ENCODE measurements at places on chromosomes 1 and 21. TPM values are rescaled to one million over a fixed set of nuclear protein-coding genes. Genes with fewer than 3 reads are reported as not detected.

GRCh38 chr1:32208891-32209328, at the start of gene DCDC2B:
Gene DCDC2B, plus strand, starts transcription at chr1:32209089. Its CDS starts 5 bp downstream, at chr1:32209094.
- DNase-seq, result no peak

Gene SUSD4
- 0.85 TPM for total RNA-seq

Gene NUF2
- 3.3 TPM for total RNA-seq

GRCh38 chr1:213976665-213977485, 10.9 kb upstream of the PROX1 start:
- DNase-seq, result no peak

GRCh38 chr1:17736625-17737024, 18.5 kb upstream of the ACTL8 start:
- DNase-seq, result no peak

DNA sequence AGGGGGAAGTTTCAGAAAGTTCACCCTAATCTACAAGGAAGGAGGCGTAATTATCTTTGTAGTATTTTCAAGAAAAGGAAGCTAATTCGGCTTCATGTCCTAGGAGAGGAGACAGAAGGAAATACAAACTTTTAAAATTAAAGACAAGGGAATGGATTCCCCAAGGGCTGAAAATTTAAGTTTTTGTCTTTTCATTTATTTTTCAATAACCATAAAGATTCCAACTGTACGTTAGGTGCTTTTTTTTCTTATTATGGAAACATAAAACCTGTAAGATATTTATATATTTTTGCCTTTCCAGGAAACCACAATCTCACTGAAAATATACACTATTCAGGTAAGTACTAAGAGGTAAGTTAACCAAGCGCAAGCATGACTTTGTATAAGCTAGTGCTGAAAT, at the start of gene OR2M3:
Gene OR2M3, plus strand, starts transcription at position 301 of the 400 bp plus-strand sequence. CDS start 5,803 bp downstream, outside the sequence.
- DNase-seq, result no peak

DNA sequence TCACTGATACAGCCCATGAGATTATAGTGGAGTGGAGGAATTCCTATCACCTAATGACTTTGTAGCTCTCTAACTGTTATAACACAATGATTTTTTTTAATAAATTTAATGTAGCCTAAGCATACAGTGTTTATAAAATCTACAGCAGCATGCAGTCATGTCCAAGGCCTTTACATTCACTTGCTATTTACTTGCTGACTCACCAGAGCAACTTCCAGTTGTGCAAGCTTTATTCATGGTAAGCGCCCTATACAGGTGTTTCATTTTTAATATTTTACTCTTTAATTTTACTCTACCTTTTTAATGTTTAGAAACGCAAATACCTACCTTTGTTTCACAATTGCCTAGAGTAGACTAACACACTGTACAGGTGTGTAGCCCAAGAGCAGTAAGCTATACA, 1652.2 kb downstream of the BRINP3 start:
- DNase-seq, result no peak

DNA sequence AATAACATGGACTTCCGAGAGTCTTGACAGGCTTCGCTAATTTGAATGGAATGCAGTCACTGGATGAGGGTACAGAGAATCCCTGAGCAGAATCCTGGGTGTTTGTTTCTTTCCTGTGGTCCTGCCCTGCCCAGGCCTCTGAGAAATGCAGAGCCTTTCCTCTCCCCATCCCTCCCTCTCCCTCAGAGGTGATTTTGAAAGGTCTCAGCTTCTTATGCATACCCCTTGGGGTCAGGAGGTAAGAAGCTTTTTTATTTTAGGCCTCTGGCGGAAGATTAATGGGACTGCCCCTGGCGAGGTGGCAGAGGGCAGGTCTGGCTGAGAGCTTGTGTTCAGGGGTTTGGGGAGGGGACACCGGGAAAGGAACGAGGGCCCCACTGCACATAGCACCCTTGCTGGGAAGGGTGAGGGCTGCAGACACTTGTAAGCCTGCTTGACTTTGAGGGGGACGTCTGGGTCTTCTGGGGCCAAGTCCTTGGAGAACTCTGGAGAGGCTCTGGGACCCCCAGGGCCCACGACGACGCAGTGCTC, 116.5 kb upstream of the SLC45A1 start:
- DNase-seq, result peak; percentile 70

- DNase-seq, result no peak
These were observed 59.5 kb upstream of the ENAH start for GRCh38 chr1:225712391-225712790.

- no peak for DNase-seq
These were observed 35.8 kb downstream of the PIK3CD start for GRCh38 chr1:9687120-9687873.

DNA sequence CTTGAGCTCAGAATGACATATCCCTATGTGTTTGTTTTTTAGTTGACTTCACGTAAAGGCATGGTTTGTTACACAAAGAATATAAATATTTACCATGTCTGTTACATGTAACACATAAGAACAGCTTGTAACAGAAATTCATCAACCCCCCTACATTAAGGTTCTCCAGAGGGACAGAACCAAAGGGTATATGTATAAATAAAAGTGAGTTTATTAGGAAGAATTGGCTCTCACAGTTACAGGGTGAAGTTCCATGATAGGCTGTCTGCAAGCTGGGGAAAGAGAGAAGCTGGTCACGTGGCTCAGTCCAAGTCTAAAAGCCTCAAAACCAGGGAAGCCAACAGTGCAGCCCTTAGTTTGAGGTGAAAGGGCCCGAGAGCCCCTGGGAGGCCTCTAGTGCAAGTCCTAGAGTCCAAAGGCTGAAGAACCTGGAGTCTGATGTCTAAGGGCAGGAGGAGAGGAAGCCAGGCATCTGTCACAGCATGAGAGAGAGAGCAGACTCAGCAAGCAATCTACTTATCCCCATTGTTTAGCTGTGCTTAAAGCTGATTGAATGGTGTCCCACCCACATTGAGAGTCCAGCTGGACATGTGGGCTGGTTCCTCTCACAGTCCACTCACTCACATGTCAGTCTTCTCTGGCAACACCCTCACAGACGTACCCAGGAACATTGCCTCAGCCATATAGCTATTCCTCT, 15.8 kb downstream of the THRAP3 start:
- DNase-seq, result no peak

GRCh38 chr1:230814949-230815692, 53.2 kb downstream of the C1orf198 start:
- no peak for DNase-seq

Gene SLC9C2
- total RNA-seq, result not detected

Gene SYDE2
- total RNA-seq, result 13.1 TPM

Gene SLFNL1
- not detected for total RNA-seq

Gene FCRL2
- total RNA-seq, result not detected

Gene PALMD
- 16.5 TPM for total RNA-seq

Gene CELA2B
- not detected for total RNA-seq

DNA sequence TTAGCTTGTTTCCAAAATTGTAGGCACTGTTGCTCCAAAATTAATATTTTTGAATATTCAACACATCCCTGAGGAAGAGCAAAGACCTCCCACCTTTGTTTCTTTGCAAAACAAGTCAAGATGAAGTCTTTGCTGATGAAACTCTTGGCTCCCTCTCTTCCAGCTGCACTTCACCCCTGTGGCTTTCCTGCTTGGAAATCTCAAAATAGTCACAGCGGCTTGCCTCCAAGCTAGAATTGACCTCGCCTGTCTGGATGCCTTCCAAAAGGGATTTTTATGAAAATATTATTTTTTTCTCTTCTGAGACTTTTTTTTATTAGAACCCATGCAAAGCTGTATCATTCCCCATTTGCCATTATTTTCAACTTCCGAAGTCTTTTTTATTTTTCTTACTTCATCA, 71.1 kb upstream of the MROH9 start:
- DNase-seq, result no peak

Gene NEXN
- total RNA-seq, result 47.6 TPM

DNA sequence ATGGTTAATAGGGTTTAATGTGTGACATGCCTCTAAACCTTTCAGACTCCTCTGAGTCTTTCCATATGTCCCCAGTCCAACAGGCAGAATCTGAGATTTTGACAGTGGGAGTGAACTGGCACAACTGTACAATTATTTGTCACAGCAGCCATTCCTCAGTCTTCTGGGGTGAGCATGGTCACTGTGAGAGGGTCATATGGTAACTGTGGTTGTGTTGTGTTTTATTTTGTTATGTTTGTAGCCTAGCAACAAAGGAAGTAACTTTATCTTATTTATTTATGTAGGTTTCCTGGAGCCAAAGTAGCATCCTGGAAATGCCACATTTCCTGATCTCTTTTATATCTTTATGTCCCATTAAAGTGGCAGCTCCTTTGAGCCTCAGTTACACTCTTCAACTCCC, 1067.9 kb downstream of the TTLL7 start:
- no peak for DNase-seq

DNA sequence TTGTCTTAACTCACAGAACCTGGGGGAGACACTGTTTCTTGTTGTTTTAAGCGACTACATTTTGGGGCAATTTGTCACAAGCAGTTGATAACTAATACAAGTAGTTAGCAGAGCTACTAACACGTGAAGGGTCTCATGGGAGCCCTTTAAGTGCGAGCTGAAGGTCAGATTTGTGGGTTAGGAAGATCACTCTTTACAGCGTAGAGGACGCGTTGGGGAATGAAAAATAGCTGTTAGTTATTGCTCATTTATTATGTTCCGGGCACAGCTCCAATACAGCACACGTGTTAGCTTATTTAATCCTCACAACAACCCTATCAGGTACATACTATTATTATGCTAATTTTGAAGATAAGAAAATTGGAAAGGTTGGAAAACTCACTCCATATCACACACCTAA, 95.9 kb downstream of the ACTL8 start:
- DNase-seq, result no peak

Gene PADI2
- 20.9 TPM for total RNA-seq

- no peak for DNase-seq
These were observed 344.7 kb upstream of the PTBP2 start for GRCh38 chr1:96376846-96377245.

DNA sequence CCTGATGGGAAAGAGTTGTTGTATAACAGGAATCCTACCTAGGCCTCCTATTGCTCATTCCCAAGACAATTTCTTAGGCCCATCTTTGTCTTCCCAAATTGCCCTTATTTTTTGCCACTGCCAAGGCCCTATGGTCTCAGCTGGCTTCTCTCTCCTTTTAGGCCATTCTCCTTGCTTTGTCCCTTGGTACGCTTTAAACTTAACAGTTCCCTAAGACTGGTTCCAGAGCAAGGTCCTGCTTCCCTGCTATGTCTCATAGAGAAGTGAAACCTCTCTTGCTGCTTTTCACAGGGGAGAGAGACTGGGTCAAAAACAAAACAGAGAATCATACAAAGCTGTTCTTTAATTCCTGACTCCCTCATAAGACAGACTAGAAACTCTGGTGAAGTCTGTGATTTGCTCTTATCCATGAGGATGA, 77.1 kb downstream of the XCL2 start:
- no peak for DNase-seq

DNA sequence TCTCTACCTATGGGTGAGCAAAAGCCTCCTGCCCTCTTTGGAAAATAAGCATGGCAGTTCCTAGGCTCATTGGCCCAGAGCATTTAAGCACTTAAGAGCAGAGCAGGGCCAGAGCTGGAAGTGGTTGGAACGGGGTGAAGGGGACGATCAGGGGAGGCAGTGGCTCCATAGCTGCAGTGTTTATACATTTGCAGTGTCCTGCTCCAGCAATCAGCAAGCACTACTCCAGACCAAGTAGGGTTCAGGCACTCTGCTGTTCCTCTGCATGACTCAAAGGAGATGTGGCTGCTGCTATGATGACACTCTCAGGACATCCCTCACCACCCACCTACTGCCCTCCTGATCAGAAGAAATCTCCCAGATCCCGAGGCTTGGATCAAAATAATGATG, 55.0 kb downstream of the TRABD2B start:
- no peak for DNase-seq

- DNase-seq, result no peak
These were observed at the start of gene C2CD4D for GRCh38 chr1:151839457-151840403. Gene C2CD4D, minus strand, starts transcription at chr1:151839820. Its CDS starts 831 bp downstream, at chr1:151838989.

Gene FCRL5
- not detected for total RNA-seq

DNA sequence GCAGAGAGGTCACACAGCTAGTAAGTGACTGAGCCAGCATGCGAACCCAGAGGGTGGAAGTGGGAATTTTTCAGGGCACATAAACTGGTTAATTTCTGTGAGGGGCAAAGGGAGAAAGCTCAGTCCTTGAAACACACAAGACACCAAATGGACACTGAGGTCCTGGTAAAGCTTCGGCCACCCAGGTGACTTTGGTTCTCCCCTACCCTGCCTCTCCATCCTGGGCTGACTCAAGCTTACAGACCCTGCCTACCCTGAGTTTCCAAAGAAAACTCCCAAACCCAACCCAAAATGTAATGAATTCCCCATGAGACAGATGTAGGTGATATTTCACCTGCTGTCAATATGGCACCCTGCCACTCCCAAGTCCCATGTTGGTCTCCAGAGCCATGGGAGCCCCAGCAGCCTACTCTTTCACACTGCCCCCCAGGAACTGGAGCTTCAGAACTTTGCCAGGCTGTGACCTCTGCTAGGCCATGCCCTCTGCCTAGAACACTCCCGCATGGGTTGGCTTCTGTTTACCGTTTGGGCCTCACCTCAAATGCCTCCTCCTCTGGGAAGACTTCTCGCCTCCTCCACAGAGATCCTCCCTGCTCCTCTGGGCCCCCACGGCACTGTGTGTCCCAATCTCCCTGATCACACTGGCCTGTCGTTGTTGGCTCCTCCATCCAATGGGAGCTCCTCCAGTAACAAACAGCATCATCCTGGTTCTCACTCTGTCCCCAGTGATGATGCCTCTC, 3.7 kb upstream of the LRP8 start:
- DNase-seq, result peak; percentile 54

Gene FGR
- total RNA-seq, result not detected
